ENCODE measurements at places on chromosomes 6 and 20.

- no peak for DNase-seq
Measured at GRCh38 chr20:56368351-56369134, 9.8 kb downstream of the FAM210B start.

DNA sequence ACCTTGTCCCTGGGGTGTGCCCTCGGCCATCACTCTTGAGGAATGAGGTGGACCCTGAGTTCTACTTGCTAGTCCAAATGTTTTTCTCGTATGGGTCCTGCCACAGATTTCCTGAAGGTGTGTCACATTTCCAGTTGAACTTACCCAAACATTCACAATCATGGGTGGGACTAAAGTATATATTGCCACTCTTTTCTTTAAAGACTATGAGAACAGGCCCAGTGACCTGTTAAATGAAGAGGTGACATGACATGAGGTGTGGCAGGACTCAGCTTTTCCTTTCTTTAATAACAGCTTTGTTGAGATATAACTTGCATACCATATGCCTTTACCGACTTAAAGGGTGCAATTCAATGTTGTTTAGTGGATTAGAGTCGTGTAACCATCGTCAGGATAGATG, 177.2 kb upstream of the EXOC2 start:
- no peak for DNase-seq

DNA sequence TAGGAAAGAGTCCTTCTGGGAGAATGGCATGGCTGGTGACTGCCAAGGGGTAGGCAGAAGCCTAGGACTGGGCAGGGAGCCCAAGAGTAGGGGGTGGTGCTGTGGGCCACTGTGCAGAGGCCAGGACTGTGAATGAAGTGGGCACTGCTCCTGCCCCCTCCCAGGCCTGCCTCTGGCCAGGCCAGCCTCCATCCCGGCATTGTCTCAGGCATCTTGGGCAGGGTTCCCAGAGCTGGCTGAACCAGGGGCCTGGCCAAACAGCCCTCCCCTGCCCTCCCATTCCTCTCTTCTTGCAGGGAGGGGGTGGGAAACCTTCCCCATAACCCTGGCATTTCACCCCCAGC, 81.6 kb downstream of the MRPL14 start:
- DNase-seq = no peak

DNA sequence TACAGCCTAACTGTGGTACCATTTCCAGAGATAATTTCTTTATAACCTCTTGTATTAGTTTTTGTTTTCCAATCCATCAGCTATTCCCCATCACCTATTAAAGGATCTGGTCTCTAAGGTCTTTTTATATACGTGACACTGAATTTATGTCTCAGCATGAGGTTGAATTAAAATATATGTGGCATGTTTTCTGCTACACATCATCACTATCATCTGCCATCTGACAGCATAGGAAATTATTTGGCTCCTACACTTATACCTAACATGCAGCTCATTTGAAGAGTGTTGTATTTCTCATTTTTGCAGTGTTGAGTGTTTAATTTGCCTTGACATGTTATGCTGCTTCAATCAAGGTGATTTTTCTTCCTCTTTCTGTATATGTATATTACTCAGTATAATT, 100.3 kb downstream of the LIN28B start:
- DNase-seq = no peak

GRCh38 chr20:10094566-10095173, 59.9 kb downstream of the ANKEF1 start:
- DNase-seq = peak; percentile 4

- no peak for DNase-seq
Measured at GRCh38 chr20:11989018-11989771, 71.5 kb downstream of the BTBD3 start.

GRCh38 chr6:26319405-26320128, 45.4 kb upstream of the BTN3A2 start:
- DNase-seq = no peak

GRCh38 chr20:13102694-13103093, 93.9 kb downstream of the SPTLC3 start:
- DNase-seq = no peak

GRCh38 chr6:106466211-106466610, 105.7 kb downstream of the CRYBG1 start:
- peak; percentile 64 for DNase-seq

GRCh38 chr6:16635810-16636602, 125.3 kb downstream of the ATXN1 start:
- DNase-seq = no peak

GRCh38 chr20:6388671-6389197, 265.9 kb upstream of the FERMT1 start:
- no peak for DNase-seq

DNA sequence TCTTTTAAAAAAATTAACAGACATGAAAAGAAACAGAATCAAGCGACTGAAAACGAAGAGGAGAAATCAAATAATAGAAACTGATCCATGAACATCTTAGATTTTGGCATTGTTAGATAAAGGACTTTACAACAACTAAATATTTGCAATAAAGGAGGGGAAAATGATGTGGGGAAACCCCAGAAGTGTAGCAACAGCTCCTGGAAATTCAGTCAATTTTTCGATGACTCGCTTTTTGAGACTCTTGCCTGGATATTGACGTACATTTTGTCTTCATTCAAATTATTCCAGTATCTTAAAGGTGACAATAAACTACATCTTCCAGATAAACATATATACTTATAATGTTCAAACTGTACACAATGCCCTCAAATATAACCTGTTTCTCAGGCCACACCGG, 44.1 kb downstream of the ADGB start:
- no peak for DNase-seq

DNA sequence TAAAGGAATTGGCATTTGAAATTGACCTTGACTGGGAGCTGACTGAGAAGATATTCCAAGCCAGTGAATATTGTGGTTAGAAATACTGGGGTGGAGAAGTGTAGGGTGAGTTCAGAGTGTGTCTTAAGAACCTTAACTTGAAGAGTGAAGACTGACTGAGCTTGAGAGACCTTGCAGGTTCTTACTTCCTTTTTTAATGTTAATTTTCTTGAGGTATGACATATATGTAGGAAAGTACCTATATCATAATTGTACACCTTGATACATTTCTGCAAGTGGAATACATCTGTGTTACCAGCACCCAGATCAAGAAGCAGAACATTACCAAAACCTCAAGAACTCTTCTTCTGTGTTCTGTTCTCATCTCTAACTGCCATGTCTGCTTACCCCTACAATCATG, 11.0 kb downstream of the DHX35 start:
- no peak for DNase-seq

GRCh38 chr6:82872185-82872584, 193.5 kb downstream of the UBE3D start:
- no peak for DNase-seq

- no peak for DNase-seq
Measured at GRCh38 chr6:137754366-137754765, 112.7 kb upstream of the TNFAIP3 start.

DNA sequence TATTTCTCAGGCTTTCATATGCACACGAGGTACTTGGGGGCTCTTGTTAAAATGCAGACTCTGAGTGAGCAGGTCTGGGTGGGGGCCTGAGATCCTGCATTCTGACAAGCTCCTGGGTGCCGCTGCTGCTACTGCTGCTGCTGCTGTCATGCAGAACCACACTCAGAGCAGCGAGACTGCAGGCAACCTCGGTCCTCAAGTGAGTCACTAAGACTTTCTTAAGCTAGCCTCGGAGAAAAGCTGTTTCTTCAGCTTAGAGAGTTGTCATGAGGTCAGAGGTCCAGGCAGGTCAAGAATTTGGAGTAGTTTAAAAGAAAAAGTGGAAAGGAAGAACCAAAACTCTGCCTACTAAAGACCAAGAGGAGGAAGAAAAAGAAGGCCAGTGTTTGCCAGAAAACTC, 92.9 kb downstream of the SPTLC3 start:
- DNase-seq = no peak

DNA sequence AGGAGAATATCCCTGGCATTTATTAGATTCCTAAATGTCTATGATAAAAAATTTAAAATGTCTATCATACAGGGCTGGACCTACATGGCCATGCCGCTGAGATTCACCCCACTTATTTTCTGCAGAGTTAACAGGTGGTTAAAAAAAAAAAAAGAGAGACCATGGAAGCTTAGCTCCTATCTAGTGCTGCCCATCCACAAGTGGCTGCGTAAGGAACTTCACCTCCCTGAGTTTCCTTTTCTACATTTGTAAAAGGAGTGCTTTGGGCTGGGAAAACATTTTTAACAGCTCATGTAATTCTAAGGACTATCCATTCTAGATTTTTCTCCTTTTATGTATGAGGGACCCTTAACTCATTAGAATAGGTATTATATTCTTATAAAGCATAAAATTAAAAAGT, 534.1 kb downstream of the MMUT start:
- DNase-seq = no peak

DNA sequence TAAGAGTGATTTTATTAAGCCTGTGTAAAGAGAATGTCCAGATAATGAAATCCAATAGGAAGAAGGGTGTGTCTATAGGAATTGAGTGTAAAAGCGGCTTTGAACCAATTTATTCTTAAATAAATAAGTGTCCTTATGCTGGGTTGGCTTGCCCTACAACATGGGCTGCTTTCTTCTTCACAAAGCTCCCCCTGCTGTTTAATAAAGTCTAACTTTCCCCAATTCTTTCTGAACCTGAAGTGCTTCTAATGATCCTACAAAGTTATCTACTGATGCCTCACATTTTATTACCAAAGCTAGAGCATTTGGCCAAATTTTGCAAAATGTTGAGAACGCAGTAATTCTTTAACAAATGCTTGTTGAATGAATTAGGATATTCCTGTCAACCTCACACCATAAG, 36.3 kb upstream of the SIRT5 start:
- peak; percentile 57 for DNase-seq

- no peak for DNase-seq
Measured at GRCh38 chr20:43506238-43506637, 1.3 kb upstream of the L3MBTL1 start.

- no peak for DNase-seq
Measured at GRCh38 chr6:126341126-126341525, 1.2 kb downstream of the CENPW start.

DNA sequence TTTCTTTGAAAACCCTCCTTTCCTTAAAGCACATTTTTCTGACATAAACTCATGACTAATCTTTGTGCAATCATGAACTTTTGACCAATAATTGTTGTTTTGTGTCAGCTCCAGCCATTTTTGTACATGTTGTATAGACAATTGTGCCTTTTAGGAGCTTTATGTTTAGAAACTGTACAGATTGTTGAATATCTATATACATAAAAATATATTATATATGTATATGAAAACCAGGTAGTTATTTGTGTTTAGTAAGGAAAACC, 125.7 kb upstream of the EDN1 start:
- no peak for DNase-seq

- no peak for DNase-seq
Measured at GRCh38 chr20:48722737-48723191, 105.0 kb downstream of the PREX1 start.

DNA sequence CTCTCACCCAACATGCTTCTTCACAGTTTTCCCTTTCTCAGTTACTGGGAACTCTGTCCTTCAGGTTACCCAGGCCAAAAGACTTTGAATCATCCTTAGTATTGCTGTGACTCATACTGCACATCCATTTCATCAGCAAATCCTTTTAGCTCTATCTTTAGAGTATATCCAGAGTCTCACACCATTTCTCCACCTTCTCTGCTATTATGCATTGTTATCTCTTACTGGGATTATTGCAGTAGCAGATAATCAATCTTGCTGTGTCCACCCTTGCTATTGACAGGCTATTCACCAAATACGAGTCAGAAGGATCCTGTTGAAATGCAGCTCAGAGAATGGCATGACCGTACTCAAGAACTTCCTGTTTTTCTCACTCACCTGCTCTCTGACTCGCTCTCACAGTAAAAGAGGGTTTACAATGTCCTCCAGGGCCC, 57.3 kb downstream of the BCKDHB start:
- no peak for DNase-seq

DNA sequence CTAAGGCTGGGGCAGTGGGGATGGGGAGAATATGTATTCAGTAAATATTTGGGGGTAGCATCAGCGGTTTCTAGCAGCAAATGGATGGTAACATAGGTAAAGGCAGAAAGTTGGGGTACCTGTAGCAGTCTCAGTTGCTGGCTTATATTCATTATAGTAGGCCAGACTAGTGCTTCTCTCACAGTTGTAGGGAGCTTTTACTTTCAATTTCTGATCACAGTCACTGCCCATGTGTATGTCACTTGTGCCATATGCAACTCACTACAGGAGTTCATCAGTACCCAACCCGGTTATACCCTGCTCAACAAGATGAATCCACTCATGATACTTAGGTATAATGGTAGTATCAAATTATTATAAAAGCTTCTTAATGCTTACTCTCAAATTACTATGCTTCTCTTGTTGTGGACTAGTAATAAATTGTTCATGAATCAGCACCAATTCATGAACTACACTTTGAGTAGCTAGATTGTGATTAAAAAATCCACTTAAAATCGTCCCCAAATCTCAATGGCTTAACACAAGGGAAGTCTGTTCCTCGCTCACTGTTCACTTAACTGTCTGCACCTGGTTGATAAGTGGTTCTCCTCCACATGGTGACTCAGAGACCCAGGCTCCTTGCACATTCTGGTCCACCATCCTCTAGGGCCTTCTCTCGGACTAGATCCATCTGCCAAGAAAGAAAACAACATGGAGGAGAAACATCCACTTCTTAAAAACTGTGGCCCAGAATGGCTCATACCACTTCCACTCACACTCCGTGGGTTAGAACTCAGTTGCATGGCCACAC, 31.3 kb upstream of the MYLIP start:
- DNase-seq = no peak

- DNase-seq = no peak
Measured at GRCh38 chr6:136440203-136440602, 110.0 kb downstream of the MAP7 start.

DNA sequence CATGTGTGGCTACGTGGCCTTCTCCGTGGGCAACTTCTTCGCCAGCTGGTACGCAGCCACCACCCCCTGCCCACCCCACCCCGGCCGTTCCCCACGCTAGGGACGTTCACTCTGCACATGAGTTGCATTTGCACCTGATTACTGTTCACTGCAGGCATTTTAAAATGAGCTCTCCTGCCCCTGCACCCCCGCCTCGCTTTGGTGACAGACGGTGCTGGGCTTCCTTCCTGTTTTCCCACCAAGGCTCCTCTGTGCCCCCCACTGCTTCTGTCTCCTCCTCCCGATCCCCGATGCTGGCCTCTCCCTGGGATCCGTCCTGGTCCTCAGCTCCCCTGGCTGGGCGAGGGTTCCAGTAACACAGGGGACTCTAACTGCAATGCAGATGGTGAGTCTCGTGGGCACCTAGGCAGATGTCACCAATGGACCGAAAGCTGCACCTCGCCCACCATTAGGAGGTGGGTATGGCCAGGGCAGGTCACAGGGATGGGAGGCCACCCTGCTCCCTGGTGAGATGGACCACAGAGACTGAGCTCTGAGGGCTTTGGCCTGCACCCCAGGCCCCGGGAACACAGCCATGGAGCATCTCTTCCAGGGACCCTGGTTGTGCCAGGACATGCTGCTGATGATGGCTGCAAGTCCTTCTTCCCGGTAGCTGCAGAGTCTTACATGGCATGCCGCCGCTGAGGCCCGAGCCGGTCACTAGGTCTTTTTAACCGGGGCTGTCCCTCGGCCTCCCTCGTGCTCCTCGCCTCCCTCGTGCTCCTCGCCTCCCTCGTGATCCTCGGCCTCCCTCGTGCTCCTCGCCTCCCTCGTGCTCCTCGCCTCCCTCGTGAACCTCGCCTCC, 3.8 kb downstream of the UNC93A start:
- no peak for DNase-seq
